Foreskin keratinocyte (primary cell): ENCODE measurements at places on chromosomes 4 and X.

DNA sequence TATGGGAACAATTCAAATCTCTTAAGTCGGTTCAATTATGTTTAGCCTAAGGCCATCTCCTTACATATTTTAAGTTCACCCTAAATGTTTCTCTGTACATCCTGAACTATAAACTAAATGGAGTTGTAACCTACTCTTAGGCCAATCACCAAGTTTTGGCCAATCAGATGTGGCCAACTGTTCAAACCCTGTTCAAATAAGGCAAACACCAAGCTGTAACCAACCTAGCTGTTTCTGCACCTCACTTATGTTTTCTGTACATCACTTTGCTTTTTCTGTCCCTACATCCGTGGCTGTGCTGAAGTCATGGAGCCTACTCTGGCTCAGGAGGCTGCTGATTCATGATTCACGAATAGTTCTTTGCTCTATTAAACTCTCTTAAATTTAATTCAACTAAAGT lies 165.3 kb downstream of the GASK1B start:
- DNase-seq, result no peak

DNA sequence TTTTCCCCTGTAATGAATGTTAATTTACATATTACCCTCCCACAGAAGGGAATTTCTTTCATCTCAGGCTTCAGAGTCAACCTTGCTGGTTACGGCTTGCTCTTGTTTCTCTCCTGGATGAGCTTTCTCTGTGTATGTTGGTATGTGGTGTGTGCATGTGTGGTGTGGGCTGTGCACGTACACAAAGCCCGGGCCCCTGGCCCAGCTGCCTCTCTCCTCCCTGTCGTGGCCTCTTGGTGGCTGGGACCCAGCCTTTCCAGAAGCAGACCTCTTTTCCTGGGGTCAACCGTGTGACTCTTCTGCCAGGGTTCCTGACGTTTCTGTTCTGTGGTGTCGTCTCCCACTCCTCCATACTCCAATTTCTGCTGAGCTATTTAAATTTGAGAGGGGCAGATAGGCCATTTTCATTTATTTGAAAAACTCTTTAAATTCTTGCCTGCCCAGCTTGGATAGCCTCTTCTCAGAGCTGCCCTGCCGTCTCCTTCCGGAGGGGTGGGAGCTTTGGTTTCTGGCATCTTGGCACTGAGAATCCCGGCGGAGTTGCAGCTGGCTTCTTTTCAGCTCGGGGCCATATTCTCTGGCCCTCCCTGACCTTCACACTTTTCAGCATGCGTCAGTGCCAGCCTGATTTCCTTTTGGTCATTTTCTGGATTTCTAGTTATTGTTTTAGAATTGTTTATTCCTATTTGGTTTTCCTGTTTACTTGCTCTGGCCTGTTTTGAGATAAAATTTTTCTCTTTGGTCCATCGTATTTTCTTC lies 25.1 kb downstream of the FHDC1 start:
- no peak for DNase-seq

DNA sequence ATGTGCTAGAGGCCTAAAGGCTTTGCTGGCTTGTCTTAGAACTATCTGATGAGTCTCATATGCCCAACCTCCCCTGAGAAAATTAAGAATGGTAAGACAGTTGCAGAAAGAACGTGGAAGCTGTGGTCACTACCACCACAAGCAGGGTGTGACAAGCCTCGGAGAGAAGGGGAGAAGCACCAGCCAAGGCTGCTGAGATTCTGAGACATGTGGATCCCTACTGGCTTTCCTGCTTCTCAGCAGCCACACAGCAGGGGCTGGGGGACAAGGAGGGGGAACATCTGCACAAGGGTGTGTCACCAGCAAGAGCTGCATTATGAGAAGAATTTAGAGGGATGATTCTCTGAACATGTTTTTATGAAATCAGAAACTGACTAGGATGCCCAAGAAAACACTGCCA lies 19.4 kb downstream of the TAPT1 start:
- no peak for DNase-seq

DNA sequence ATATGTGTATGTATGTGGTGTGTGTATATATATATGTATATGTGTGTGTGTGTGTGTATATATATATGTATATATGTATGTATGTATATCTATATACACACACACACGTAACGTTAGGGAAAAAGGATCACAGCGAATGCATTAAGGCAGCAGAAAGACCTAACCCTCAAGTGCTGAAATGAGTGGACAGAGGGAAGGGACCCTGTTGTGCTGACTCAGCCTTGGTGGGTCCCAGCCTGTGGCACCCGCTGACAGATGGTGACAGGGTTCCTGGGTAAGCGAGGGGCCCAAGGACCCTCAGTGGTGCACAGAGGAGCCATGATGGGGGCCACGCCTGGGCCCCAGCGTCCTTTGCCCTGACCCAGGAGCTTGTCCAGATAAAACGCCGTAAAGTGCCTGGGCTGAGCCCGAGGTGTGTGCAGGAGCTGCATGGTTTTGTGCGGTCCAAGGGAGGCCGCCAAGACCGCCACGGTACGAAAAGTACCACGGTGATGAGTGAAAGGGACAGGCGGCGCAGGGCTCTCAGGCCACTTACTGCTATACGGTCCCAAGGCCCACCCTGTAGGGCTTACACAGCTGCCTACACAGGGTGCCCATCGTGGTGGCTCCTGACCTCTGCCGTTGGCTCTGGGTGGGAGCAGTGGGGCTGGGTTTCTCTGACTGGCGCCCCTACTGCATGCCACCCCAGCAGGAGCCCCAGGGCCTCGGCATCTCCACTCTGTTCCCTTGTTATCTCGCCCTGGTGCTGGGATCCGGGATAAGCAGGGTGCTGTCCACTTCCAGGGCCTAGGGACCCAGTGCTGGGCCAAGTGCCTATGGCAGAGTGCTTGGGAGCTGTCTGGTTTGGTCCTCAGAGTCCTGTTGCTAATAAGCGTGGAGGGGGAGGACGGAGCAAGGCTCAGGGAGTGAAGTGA lies 10.0 kb downstream of the SH3BP2 start:
- DNase-seq, result no peak

DNA sequence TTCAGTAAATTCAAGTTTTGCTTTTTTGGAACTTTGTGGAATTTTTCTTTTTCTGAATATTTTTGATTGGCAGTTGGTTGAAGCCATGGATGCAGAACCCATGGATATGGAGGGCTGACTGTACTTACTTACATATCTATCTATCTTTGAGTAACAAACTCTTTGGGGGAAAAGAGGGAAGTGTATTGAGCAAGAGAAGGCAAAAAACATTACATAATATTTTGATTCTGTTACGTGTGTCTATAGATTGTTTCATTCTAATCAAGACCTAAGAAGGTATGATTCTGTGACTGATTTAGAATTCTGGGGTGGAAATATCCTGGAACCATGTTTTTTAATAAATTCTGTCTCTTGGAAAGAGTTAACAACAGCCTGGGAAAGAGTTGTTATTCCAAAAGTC lies 31.5 kb downstream of the GRSF1 start:
- no peak for DNase-seq

DNA sequence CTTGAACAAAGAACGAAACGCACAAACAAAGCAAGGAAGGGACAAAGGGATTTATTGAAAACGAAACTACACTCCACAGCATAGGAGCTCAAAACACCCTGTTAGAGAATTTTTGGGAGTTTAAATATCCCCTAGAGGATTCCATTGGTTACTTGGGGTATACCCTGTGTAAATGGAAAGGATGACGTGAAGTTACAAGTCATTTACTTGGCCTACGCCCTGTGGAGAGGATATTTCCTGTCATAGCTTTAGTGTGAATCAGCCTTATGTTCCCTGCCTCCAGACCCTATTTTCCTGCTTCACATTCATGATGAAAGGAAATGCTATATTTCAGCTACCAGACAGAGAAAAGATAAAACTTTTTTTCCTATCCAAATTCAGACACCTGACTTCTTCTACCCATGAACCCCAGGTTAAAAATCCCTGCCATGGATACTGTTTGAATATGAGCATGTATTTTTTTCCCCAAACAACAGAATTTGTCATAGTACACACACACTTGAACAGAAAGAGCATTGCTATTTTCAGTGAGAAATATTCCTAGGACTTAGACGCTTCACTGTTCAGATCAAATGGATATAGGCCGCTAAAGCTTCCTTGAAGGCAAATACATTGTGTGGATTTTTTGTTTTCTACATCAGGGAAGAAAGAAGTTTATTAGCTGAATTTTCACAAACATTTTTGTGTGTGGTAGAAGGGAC lies 20.4 kb downstream of the PIN4 start:
- peak; percentile 73 for DNase-seq

GRCh38 chr4:89290727-89291516 lies 16.7 kb downstream of the GPRIN3 start:
- DNase-seq, result no peak

DNA sequence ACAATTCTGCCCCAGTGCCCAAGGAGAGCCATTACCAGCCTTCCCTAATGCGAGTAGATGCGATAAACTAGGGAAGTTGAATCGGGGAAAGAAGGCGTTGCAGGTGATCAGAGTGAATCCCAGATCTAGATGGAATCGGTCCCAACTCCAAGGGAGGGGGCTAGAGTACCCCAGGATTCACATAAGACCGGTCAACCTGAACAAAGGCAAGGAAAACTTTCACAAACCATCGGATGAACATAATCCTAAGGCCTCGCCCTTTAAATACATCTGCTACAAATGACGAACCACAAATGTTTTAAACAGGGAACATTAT lies 11.2 kb upstream of the ZCCHC13 start:
- DNase-seq, result no peak

- no peak for DNase-seq
Measured at GRCh38 chr4:19927381-19927780, 324.3 kb upstream of the SLIT2 start.

DNA sequence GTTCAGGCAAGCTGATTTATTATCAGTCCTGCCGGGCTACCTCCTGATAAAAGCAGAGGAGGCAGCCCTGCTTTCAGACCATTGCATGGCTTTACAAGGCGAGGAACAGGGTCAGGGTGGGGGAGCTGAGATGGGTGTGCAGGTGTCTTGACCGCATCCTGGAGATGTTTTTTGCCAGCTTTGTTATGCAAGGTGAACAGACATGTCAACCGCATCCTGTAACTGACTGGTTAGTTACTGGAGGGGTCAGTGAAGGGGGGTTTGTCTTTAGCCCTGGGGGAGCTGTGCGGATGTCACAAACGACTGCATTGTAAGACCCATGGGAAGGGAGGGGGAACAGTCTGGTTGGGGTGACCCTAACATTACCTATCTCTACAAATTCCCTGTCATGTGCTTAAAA lies 10.0 kb downstream of the ADAM29 start:
- DNase-seq, result no peak

DNA sequence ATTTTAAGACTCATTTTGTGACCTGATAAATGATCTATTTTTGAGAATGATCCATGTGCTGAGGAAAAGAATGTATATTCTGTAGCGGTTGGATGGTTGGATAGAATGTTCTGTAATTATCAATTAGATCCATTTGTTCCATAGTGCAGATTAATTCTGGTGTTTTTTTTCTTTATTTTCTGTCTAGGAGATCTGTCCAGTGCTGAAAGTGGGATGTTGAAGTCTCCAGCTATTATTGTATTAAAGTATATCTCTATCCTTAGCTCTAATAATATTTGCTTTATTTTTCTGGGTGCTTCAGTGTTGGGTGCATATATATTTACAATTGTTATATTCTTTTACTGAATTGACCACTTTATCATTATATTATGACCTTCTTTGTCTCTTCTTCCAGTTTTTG lies 1344.9 kb upstream of the TENM3 start:
- DNase-seq, result no peak

DNA sequence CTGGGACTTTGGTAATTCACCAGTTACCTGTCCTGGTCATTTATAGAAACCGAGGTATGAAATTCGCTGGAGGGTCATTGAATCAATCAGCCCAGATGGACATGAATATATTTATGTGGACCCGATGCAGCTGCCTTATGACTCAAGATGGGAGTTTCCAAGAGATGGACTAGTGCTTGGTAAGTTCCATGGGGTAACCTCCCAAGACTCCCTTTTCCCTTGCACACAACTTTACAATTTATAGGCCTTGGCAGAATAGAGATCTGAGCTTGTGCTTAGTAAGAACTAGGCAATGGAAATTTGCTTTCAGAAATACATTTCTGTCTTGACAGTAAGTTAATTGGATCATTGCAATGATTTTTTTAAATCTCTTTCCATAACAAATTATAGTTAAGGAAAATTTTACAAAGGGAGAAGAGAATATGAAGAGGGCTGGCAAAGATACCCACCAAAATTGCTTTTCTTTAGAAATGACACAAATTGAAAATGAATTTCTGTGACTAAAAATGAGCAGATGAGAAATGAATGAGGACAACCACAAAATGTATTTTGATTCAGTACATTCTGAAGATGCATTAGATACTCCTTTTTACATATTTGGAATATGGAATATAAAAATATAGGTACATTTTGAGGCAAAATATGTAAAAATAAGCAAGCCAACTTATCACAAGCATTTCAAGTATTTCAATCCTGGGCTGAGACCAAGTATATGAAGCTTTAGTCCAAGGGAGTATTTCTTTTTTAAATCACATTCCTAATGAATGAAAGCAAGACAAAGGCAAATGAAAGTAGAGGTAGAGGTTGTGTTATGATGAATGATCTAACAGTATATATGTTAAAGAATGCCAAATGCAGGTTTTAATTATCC lies 45.9 kb downstream of the PDGFRA start:
- no peak for DNase-seq

DNA sequence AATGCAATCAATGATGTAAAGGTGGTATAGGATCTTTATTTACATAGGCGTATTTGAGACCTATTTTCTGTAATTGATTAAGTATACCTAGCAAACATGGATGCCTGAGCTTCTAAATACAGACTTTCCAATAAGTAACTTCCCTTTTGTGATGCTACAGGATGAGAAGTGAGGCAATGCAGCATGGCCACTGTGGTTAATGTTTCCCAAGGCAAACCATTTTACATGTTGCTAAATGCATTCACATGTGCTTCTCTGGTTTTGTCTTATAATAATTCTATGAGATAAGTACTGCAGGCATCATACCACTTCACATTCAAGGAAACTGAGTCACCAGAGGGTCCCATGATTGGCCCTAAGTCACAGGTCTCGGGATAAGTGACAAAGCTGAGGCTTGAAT lies 35.7 kb upstream of the NKX3-2 start:
- no peak for DNase-seq

DNA sequence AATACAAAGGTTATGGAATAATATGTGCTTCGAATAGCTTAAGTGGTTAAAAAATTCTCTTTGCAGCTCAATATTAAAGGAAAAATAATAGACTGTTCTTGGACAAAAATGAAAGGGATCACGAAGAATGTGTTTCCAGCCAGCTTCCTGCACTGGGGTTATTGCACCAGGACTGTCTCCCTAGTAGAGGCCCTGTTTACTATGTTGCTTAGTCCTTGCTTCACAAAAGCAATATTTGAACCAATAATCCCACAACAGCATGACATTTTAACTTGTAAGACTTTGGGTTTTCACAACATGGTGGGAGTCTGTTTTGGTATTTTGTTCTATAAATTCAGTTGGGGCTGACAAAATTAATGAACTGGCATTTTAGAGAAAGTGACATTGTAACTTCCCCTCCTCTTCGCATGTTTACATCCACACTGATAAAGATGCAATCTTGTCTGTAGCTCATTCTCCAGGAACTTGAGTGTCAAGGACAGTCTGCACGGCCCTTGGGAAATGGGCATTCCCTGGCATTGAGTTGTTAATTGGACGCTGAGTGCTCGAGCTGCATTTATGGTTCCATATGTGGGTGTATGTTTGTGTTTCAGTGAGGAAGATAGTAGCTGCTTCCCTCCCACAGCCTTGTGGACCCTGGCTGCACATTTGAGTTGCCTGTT lies 39.0 kb downstream of the SHROOM2 start:
- no peak for DNase-seq
